Stimulated activated CD8-positive, alpha-beta memory T cell treated with anti-CD3 and anti-CD28 coated beads, Interleukin-7, amount 100 ng/mL, for 1 hour (primary cell): ENCODE measurements at places on chromosomes 12 and 14.

DNA sequence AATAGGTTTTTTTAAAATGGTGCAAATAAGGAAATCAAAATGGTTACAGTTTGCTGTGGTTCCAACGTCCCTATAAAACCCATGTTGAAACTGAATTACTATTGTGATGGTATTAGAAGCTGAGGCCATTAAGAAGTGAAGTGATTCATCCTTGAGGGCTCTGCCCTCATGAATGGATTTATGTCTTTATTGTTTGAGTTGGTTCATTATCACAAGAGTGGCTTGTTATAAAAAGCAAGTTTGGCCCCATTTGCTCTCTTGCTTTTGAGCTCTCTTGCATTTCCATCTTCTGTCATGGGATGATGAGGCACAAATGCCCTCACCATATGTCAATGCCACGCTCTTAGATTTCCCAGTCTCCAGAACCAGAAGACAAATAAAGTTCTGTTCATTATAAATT lies 62.3 kb downstream of the PRKD1 start:
- DNase-seq = no peak

DNA sequence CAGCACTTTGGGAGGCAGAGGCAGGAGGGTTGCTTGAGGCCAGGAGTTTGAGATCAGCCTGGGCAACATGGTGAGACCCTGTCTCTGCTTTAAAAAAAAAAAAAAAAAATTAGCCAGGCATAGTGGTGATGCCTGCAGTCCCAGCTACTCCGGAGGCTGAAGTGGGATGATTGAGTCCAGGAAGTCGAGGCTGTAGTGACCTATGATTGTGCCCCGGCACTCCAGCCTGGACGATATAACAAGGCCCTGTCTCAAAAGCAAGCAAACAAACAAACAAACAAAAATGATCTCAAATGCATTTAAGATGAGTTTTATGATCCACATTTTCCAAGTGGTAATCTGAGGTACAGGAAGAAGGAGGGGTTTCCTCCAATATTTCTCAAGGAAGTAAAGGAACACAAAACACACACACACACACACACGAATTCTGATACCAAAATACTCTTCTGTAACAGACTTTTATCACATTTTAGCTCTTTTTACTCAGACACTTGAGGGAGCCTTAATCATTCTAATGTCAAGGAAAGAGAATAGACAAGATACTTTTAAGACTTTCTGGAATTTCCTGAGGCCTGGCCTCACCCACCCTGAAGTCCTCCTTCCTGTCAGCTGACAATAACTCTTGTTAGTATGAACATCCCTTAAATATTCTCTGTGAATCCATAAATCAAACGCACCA lies 44.4 kb upstream of the CERS5 start:
- no peak for DNase-seq

DNA sequence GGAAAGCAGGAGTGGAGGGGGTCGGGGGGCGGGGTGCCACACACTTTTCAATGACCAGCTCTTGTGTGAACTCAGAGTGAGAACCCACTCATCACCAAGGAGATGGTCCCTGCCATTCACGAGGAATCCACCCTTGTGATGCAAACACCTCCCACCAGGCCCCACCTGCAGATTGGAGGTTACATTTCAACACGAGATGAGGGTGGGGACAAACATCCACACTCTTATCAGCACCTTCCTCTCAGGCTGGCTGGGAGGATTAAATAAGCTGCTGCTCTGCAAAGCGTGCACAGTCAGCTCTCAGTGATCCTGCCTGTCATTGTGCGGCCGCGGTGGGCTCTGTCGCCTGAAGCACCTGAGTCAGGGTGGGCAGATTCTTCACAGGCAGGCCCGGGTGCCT lies 39.7 kb downstream of the AACS start:
- no peak for DNase-seq

DNA sequence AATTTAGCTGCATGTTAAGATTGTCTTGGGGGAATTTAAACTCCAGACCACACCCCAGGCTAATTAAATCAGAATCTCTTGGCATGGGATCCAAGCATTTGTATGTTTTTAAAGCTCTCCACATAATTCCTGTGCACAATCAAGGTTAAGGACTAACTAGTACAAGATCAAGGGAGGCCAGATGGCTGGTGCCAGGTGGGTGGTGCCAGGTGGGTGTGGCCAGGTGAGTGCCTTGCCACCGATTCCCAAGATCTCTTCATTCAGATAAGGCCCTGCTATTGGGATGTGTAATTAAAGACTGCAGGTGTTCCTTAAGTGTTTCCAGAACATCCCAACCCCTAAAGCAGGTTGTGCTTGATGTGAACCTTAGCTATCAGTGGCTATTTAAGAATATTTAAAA lies 75.1 kb downstream of the NRXN3 start:
- no peak for DNase-seq

GRCh38 chr14:21098892-21099595 lies 589 bp upstream of the ZNF219 start:
- DNase-seq = no peak

DNA sequence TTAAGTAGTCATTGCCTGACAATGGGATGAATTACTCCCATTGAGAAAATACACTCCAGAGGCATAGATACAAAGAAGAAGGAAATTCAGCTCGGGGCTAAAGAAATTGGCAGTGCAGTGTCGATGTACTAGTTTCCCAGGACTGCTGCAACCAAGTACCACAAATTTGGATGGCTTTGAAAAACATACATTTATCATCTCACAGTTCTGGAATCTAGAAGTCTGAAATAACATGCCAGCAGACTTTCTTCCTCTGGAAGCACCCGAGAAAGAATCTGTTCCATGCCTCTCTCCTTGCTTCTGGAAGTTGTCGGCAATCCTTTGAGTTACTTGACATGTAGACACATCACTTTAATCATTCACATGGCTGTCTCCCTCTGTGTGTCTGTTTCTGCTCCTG lies 101.9 kb downstream of the TMTC3 start:
- no peak for DNase-seq

DNA sequence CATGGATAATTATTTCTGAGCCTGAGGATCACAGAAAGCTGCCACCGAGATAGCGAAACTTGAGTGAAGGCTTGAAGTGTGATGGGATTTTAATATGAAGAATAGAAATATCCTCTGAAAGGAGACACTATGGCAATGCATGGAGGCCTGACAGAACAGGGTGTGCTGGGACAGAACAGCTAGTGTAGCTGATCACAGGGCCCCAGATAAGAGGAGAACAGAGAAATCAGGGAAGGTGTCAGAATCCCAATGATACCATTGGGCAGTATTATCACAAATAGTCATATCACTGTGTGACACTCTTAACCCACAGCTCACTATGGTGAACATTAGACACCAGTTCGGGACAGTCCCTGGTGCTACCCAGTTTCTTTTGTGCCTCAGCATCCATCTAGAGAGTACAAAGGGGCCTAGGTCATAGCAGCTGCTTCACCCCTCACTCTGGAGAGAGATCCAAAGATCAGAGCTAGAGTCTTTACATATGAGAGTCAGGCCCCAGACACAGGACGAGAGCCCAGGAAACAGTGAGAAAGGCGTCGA lies 506 bp upstream of the OR10P1 start:
- DNase-seq = no peak

DNA sequence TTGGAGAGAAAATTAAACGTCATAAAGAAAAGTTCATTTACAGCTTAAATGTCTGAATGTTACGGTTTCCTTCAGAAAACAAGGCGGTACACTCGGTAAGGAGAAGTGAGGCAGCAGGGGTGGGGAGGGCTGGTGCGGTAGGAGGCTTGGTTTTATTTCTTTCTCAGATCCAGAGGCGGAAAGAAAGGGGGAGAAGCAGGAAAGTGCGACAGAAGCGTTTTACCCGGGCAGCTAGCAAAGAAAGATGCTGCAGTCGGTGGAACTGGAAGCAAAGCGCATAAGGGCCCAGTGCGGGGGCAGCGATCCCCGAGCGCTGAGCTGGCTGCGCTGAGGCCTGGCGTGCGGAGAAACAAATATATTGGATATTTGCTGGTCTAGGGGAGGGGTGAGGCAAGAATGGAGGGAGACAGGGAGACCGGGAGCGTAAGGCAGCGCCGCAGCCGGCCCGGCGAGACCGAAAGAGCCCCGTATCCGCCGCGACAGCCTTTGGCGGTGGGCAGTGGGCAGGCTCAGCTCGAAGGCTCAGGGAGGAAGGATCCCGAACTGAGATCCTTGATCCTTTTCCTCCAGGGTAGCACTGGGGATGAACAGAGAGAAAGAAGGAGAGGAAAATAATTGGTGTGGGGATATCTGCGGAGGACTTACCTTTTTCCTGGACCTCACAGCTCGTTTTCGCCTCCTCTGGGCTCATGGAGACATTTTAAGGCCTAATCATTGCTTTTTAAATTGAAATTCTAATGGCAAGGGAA lies 6.4 kb upstream of the HOXC11 start:
- DNase-seq = no peak

GRCh38 chr12:5428332-5429221 lies 3.3 kb upstream of the NTF3 start:
- no peak for DNase-seq

GRCh38 chr14:26200687-26201086 lies 397.1 kb downstream of the NOVA1 start:
- no peak for DNase-seq
